ENCODE measurements at places on chromosomes 4 and X. TPM values are rescaled to one million over a fixed set of nuclear protein-coding genes. Genes with fewer than 3 reads are reported as not detected.
A peak's percentile ranks its signal among the peaks of the same experiment; 100 is the strongest.

DNA sequence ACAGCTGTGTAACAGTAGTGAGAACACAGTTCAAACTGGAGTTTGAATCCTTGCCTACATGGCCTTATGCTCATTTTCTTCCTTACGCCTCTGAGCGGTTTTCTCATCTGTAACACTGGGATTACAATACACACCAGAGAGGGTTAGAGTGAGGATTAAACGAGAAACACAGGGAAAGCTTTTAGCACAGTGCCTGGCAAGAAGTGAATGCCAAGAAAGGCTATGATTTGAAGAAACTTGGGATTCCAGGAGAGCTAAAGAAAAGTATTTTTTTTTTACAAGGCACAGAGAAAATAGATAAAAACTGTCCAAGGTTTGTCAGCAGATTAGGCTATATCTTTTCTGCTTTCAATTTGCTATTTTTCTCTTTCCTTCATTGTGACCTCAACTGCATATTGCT lies 246.4 kb downstream of the FBXW7 start:
- no peaks in the 10 kb centered on the region for H3K36me3 ChIP-seq
- no peaks in the 10 kb centered on the region for H3K4me1 ChIP-seq
- no peak for DNase-seq
- H3K4me3 ChIP-seq = no peak overlapping the region

- H3K4me3 ChIP-seq = peak overlapping the region; percentile 74
- H3K27me3 ChIP-seq = no peaks in the 10 kb centered on the region
- peaks cover 24% of the 10 kb centered on the region for H3K4me1 ChIP-seq
- DNase-seq = no peak
- no peak overlapping the region for H3K27ac ChIP-seq
- H3K36me3 ChIP-seq = no peaks in the 10 kb centered on the region
These were observed 1.2 kb downstream of the USP46 start for GRCh38 chr4:52657618-52658501.

DNA sequence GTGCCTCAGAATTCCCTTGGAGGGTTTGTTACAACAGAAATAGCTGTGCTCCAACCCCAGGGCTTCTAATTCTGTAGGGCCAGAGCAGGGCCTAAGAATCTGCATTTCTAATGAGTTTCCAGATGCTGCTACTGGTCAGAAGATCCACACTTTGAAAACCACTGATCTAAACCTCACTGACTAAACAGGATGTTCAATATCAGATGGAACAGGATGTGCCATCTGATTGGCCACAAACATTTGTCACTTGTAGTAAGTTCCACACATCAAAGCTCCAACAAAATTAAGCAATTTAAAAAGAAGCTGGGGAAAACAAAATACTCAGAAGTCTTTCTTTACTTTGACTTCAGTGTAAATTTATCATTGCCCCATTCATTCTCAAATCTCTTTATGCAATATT lies 14.3 kb downstream of the CASK start:
- H3K4me1 ChIP-seq = peaks cover 19% of the 10 kb centered on the region
- peaks cover 3% of the 10 kb centered on the region for H3K36me3 ChIP-seq
- no peaks in the 10 kb centered on the region for H3K27me3 ChIP-seq
- no peak overlapping the region for H3K27ac ChIP-seq
- DNase-seq = peak; percentile 38

GRCh38 chr4:109433205-109434006 lies at the start of gene SEC24B:
Gene SEC24B, plus strand, starts transcription at chr4:109433815. Its CDS starts 55 bp downstream, at chr4:109433870.
- H3K27ac ChIP-seq = peak within 1 kb of the TSS; percentile 78
- no peaks in the 10 kb centered on the region for H3K27me3 ChIP-seq
- H3K36me3 ChIP-seq = no peaks in the 10 kb centered on the region
- H3K4me3 ChIP-seq = peak within 1 kb of the TSS; percentile 96
- peak; percentile 95 for DNase-seq

DNA sequence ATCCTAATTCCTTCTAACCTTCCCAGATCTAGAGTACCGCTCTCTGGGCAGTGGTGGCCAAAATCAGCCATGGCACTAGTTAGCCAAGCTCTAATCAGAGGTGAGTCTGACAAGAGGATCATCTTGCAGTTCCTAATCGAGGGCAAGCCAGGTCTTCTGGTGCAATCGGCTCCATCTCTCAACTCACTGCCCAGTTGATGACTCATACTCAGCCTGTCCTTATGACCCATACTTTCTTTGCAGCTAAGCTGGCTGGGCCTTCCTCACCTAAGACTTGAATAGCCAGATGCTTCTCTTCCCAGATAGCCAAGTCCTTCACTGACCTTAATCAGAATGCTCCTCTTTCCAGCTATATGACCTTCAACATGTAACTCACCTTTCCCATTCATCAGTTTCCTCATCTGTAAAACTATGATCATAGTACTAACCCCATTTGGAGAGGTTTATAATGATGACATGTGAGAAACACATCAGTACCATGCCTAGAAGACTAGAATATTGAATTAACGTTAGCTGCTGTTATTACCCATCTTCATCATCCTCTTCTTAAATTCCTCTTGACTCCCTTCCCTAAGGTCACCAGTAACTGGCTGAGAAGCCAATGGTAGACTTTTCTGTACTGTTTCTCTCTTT lies 57.1 kb downstream of the RELL1 start:
- H3K36me3 ChIP-seq = peaks cover 65% of the 10 kb centered on the region
- DNase-seq = no peak
- no peak overlapping the region for H3K4me3 ChIP-seq
- no peak overlapping the region for H3K27ac ChIP-seq

GRCh38 chr4:145680902-145681301 lies 956 bp downstream of the C4orf51 start:
- H3K36me3 ChIP-seq = no peaks in the 10 kb centered on the region
- peaks cover 10% of the 10 kb centered on the region for H3K27me3 ChIP-seq
- H3K4me1 ChIP-seq = no peaks in the 10 kb centered on the region
- DNase-seq = no peak
- no peak overlapping the region for H3K27ac ChIP-seq
- no peak overlapping the region for H3K4me3 ChIP-seq

DNA sequence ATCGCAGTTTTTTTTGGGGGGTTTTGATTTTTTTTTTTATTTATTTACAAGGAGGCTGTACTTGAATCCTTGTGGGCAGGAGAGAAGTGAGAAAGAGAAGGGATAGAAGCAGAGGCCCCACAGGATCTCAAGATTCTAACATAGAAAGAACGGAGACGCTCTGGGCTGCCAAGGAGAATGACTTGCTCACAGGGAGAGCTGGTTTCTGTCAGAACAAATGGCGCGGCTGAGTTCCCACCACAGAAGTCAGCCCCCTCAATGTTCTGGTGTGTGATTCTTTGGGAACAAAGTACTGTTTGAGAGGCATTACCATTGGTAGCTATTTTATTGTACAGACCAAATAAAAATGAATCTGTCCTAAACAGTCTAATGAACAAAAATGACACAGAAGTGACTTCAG lies 80.6 kb downstream of the ATXN3L start:
- no peak overlapping the region for H3K27ac ChIP-seq
- DNase-seq = no peak
- no peaks in the 10 kb centered on the region for H3K27me3 ChIP-seq
- no peaks in the 10 kb centered on the region for H3K4me1 ChIP-seq
- H3K36me3 ChIP-seq = no peaks in the 10 kb centered on the region
- no peak overlapping the region for H3K4me3 ChIP-seq

DNA sequence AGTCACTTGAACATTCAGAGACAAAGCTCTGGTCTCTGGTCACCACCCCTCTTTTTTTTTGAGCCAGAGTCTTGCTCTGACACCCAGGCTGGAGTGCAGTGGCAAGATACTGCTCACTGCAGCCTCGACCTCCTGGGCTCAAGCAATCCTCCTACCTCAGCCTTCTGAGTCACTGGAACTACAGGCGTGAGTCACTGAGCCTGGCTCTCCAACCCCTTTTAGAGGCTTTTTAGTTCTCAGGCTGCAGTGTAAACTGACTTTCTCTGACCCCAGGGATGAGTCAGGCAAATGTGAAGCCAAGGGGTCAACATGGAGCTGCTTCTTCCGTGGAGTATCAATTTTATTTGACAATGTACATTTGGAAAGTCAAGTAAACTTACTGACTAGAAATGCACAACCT lies 229.2 kb downstream of the PTTG2 start:
- H3K4me1 ChIP-seq = no peaks in the 10 kb centered on the region
- no peaks in the 10 kb centered on the region for H3K36me3 ChIP-seq
- H3K27ac ChIP-seq = no peak overlapping the region
- H3K4me3 ChIP-seq = no peak overlapping the region

GRCh38 chr4:124861761-124862160 lies 149.2 kb upstream of the ANKRD50 start:
- H3K4me3 ChIP-seq = no peak overlapping the region
- H3K4me1 ChIP-seq = no peaks in the 10 kb centered on the region

GRCh38 chr4:32748061-32748460 lies 2027.9 kb downstream of the PCDH7 start:
- no peaks in the 10 kb centered on the region for H3K27me3 ChIP-seq
- H3K4me3 ChIP-seq = no peak overlapping the region
- no peaks in the 10 kb centered on the region for H3K36me3 ChIP-seq
- no peak overlapping the region for H3K27ac ChIP-seq
- DNase-seq = no peak
- H3K4me1 ChIP-seq = no peaks in the 10 kb centered on the region

DNA sequence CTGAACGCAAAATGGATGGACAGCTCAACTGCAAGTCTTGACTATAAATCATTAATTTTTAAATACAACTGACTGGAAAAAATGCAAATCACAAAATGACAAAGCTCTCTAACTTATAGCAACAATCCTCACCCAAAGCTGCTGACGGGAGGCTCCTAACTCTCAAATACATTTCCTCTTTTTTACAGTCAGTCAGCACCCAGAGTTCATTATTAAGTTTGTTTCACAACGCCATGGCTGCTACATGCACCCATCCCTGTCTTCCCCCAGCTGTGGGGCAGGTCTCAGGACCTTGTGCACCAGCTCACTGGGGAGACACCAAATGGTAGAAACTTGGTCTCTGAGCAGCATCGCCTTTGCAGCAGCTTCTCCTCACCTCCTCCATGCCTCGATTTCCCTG lies 97.6 kb downstream of the SLC34A2 start:
- DNase-seq = no peak
- no peak overlapping the region for H3K4me3 ChIP-seq
- no peaks in the 10 kb centered on the region for H3K4me1 ChIP-seq
- H3K27ac ChIP-seq = no peak overlapping the region
- peaks cover 36% of the 10 kb centered on the region for H3K36me3 ChIP-seq
- no peaks in the 10 kb centered on the region for H3K27me3 ChIP-seq

DNA sequence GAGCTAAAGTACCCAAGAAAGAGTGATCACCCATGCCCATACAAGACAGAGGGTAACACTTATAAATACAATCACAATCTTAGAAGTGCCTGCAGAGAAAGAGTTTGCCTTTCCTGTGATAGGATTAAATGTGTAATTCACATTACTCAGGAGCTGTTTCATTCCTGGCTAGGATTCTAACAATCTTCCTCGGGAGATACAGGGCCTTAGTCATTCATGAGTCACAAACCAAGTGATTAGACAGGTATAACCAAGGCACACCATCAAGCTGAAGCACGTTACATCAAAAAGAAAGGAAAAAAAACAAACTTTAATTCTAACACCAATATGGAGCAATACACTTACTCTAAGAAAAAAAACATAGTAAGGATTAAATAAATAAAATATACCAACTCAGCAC lies 14.9 kb downstream of the ABCG2 start:
- no peaks in the 10 kb centered on the region for H3K36me3 ChIP-seq
- DNase-seq = no peak
- no peak overlapping the region for H3K4me3 ChIP-seq
- H3K27me3 ChIP-seq = no peaks in the 10 kb centered on the region
- no peak overlapping the region for H3K27ac ChIP-seq

DNA sequence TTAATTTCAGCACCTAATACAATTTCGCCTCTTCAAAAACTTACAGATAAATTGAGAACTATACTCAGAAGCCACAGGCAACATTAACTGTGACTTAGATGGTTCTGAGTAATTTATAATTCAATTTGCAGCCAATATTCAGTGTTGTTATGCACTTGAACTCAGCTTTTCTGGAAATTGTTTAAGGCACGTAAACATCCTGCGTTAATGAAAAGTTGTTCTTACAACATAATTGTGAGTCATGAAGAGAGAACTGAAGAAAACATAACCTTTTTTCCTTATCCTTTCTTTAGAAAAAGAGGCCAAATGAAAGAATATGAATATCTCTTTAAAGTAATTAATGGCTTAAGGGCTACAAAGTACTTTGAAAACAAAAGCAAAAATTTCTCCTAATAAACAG lies 16.6 kb upstream of the H2AZ1 start:
- no peak for DNase-seq
- H3K36me3 ChIP-seq = no peaks in the 10 kb centered on the region
- H3K4me1 ChIP-seq = peaks cover 2% of the 10 kb centered on the region
- H3K27me3 ChIP-seq = no peaks in the 10 kb centered on the region

- peaks cover 27% of the 10 kb centered on the region for H3K4me1 ChIP-seq
- no peak overlapping the region for H3K27ac ChIP-seq
- H3K27me3 ChIP-seq = peaks cover 4% of the 10 kb centered on the region
- no peak for DNase-seq
- peak overlapping the region; percentile 68 for H3K4me3 ChIP-seq
These were observed 1.3 kb upstream of the FHIP1A start for GRCh38 chr4:151407466-151408379.

GRCh38 chr4:181308476-181309312 lies 934.5 kb upstream of the TENM3 start:
- H3K27me3 ChIP-seq = no peaks in the 10 kb centered on the region
- H3K36me3 ChIP-seq = no peaks in the 10 kb centered on the region
- no peak overlapping the region for H3K27ac ChIP-seq
- no peaks in the 10 kb centered on the region for H3K4me1 ChIP-seq
- no peak for DNase-seq

- H3K4me1 ChIP-seq = no peaks in the 10 kb centered on the region
- H3K4me3 ChIP-seq = no peak overlapping the region
- no peak overlapping the region for H3K27ac ChIP-seq
- H3K36me3 ChIP-seq = no peaks in the 10 kb centered on the region
These were observed 856.9 kb downstream of the ADGRL3 start for GRCh38 chr4:62057031-62057430.

- H3K4me1 ChIP-seq = peaks cover 4% of the 10 kb centered on the region
- no peak overlapping the region for H3K27ac ChIP-seq
- DNase-seq = no peak
- no peaks in the 10 kb centered on the region for H3K36me3 ChIP-seq
- H3K27me3 ChIP-seq = no peaks in the 10 kb centered on the region
These were observed 110.7 kb downstream of the ARHGAP10 start for GRCh38 chr4:147842573-147842972.

KLHL13 gene
- total RNA-seq = 0.19 TPM

SULT1B1 gene
- total RNA-seq = 10.2 TPM

LRRC66 gene
- total RNA-seq = 0.11 TPM

NLGN3 gene
- total RNA-seq = 4.3 TPM

EXOC1L gene
- not detected for total RNA-seq

NHSL2 gene
- total RNA-seq = 1.5 TPM

SHISA3 gene
- not detected for total RNA-seq

NLGN4X gene
- total RNA-seq = 0.08 TPM

ADGRL3 gene
- not detected for total RNA-seq

All from CD4-positive, alpha-beta T cell (primary cell).